ENCODE measurements at places on chromosomes 3 and 15. TPM values are rescaled to one million over a fixed set of nuclear protein-coding genes. Genes with fewer than 3 reads are reported as not detected.

GOLGA6L7 gene
- total RNA-seq, result not detected

IL17RC gene
- 22.2 TPM for total RNA-seq

SLC2A2 gene
- total RNA-seq, result not detected

PPM1L gene
- 11.6 TPM for total RNA-seq

ADGRG7 gene
- not detected for total RNA-seq

NR1I2 gene
- 0.20 TPM for total RNA-seq

PP2D1 gene
- not detected for total RNA-seq

TNFAIP8L3 gene
- total RNA-seq, result 6.9 TPM

MESP2 gene
- total RNA-seq, result 0.66 TPM

CPN2 gene
- not detected for total RNA-seq

Data from smooth muscle cell of the pulmonary artery (primary cell).